ENCODE measurements at places on chromosomes 5 and 9.

DNA sequence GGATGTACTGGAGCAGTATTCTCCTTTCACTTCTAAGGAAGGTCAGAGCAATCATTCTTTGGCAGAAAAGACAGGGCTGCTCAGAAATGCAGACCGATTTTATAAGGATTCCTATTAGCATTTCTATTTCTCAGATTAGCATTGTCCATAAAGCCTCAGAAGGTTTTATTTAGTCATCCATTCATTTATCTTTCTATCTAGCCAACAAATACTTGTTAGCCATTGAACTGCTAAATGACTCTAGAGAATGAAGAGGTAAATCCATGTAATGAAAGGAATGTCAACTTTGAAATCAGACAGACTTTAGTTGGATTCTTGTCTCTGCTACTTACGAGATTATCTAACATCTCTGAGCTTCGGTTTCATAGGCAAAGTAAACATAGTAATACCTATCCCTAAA, 165.2 kb downstream of the SLC25A46 start:
- no peak for DNase-seq

GRCh38 chr5:108136493-108136892, 245.4 kb downstream of the FBXL17 start:
- DNase-seq = no peak

GRCh38 chr5:32578363-32578762, 7.0 kb upstream of the SUB1 start:
- DNase-seq = no peak

- no peak for DNase-seq
Measured at GRCh38 chr5:76399268-76399667, 3.8 kb upstream of the IQGAP2 start.

GRCh38 chr9:91920630-91921350, 29.2 kb downstream of the ROR2 start:
- DNase-seq = peak; percentile 59

GRCh38 chr9:76607730-76608436, 148.9 kb downstream of the GCNT1 start:
- DNase-seq = no peak

DNA sequence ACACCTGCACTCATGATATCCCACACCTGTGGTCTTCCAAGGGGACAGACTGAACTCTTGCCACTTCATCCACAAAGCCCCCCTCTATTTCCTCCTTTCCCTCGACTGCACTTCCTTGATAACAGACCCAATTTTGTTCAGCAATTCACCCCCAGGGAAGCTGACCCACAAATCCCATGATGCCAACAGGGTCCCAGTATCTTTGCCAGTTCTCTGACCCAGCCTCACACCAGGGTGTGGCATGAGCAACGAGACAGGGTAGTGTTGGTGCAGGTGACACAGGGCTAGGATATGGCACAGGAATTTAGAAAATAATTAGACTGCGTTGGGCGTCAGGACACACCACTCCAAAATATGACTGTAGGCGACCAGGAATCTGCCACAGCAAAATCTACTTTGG, 30.2 kb upstream of the KCNIP1 start:
- no peak for DNase-seq

Data from retina (tissue), 1 donor.